ENCODE measurements at places on chromosomes 2 and 18. TPM values are rescaled to one million over a fixed set of nuclear protein-coding genes. Genes with fewer than 3 reads are reported as not detected.

ADAM23 gene
- 0.57 TPM for total RNA-seq

IKZF2 gene
- total RNA-seq: 8.8 TPM

TNFRSF11A gene
- 1.6 TPM for total RNA-seq

RSAD2 gene
- total RNA-seq: 0.42 TPM

VAPA gene
- total RNA-seq: 152 TPM

POTEE gene
- 0.34 TPM for total RNA-seq

LHCGR gene
- not detected for total RNA-seq

LONRF2 gene
- 0.08 TPM for total RNA-seq

REG3A gene
- total RNA-seq: not detected

ZSCAN30 gene
- total RNA-seq: 13.1 TPM

DSG1 gene
- total RNA-seq: not detected

TMX3 gene
- 45.7 TPM for total RNA-seq

UCN gene
- total RNA-seq: 1.0 TPM

MRPL33 gene
- 92.7 TPM for total RNA-seq

KLHL30 gene
- not detected for total RNA-seq

UGT1A5 gene
- not detected for total RNA-seq

UGT1A3 gene
- not detected for total RNA-seq

Data from activated CD8-positive, alpha-beta memory T cell treated with anti-CD3 and anti-CD28 coated beads for 36 hours (primary cell).